Dermis microvascular lymphatic vessel endothelial cell (primary cell): ENCODE measurements at places on chromosomes 7 and 10. TPM values are rescaled to one million over a fixed set of nuclear protein-coding genes. Genes with fewer than 3 reads are reported as not detected.
A peak's percentile ranks its signal among the peaks of the same experiment; 100 is the strongest.

GRCh38 chr10:97744405-97745035 is 7.6 kb downstream of the ZFYVE27 start:
- no peak for DNase-seq

DNA sequence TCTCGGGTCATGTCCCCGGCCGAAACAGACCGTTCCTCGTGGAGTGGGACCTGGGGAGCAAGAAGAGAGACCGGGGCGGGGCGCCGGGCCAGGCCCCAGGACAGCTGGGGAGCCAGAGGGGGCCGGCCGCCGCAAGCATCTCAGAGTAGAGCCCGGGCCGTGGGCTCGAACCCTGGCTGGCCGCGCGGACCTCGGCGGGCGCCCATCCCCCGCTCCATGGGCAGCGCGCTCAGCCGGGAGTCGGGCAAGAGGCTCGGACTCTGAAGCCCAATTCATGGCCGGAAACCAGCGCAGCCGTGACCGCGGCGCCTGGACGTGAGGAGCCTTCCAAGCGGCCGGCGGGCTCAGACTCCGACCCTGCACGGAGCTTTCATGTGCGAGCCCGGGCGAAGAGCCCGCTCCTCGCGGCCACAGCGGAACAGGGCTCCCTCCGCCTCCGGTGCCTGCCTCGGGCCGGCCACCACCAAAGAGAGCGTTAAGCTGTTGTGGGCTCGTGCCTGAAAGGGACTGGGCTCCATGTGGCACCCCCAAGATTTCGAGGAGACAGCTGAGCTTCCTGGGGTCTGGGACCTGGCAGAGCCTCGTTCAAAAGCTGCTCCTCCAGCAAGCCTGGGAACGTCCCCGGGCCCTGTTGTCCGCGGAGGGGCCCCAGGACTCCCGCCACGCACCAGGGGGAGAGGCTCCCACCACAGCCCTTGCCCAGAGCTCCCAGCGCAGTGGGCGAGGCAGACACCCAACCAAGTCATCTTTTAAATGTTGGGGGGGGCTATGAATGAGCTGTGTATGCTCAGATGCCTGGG is 757 bp upstream of the GRID1 start:
- no peak for DNase-seq

- DNase-seq: no peak
Measured at GRCh38 chr10:80709866-80710265, 172.2 kb downstream of the SH2D4B start.

- DNase-seq: no peak
Measured at GRCh38 chr7:134829380-134829986, 50.0 kb downstream of the CALD1 start.

DNA sequence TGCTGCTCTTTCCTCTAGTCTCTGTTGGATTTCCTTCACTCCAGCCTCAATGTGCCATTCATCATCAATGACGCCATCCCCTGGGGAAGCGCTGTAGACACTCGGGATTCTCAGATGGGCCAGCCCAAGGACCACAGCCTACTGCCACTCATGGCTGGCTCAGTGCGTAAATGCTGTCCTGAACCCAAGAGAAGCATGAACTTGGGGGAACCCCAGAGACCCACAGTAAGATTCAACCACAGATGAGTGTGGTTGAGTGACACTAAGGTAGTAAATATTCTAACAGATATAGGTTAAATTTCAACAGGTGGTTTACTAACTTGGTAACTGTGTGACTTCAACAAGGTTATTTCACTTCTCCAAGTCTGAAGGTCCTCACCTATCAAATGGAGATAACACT is 304.1 kb downstream of the GRM8 start:
- no peak for DNase-seq

GRCh38 chr7:47518827-47519226 is 63.1 kb downstream of the TNS3 start:
- DNase-seq: no peak

- no peak for DNase-seq
Measured at GRCh38 chr10:74891053-74891452, 64.7 kb downstream of the KAT6B start.

GRCh38 chr10:13613519-13613918 is 26.8 kb downstream of the PRPF18 start:
- DNase-seq: peak; percentile 62

GRCh38 chr10:108523016-108523800 is 1358.7 kb upstream of the SORCS1 start:
- peak; percentile 26 for DNase-seq

DNA sequence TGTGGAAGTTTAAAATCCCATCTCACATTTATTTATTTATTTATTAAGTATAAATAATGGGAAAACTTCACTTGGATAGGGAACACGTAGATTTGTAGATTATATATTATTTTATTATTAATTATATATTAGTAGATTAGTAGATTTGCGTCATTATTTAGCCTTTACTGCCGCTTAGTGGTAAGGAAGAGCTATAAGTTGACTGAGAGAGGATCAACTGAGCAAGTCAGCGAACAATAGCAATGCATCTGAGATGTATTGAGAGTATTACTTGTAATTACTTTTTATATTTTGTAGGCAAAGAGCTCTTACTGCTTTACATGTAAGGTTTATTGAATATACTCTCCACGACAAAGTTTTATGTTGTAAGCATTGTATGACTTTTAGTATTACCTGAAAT is 244.5 kb upstream of the ANKRD30A start:
- peak; percentile 51 for DNase-seq

- peak; percentile 88 for DNase-seq
Measured at GRCh38 chr7:80307227-80307856, 172.7 kb downstream of the GNAI1 start.

GRCh38 chr10:4802711-4803487 is 23.1 kb upstream of the AKR1E2 start:
- no peak for DNase-seq

DNA sequence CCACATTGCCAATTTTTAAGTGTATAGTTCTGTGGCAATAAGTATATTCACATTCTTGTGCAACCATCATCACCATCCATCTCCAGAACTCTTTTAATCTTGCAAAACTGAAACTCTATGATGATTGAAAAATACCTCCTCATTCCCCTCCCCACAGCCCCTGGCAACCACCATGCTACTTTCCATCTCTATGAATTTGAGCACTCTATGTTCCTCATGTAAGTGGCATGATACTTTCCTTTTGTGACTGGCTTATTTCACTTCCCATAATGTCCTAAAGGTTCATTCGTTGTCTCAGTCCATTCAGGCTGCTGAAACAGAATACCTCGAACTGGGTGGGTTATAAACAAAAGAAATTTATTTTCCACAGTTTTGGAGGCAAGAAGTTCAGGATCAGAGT is 23.4 kb upstream of the EGR2 start:
- no peak for DNase-seq

- DNase-seq: no peak
Measured at GRCh38 chr7:91193141-91193540, 71.1 kb upstream of the FZD1 start.

- no peak for DNase-seq
Measured at GRCh38 chr10:77965294-77965693, 38.7 kb upstream of the DLG5 start.

GRCh38 chr10:86687750-86688149 is 19.4 kb downstream of the LDB3 start:
- no peak for DNase-seq

GRCh38 chr7:41219276-41219675 is 483.6 kb downstream of the INHBA start:
- no peak for DNase-seq

GRCh38 chr10:24483701-24484100 is 240.0 kb downstream of the ARHGAP21 start:
- no peak for DNase-seq

DNA sequence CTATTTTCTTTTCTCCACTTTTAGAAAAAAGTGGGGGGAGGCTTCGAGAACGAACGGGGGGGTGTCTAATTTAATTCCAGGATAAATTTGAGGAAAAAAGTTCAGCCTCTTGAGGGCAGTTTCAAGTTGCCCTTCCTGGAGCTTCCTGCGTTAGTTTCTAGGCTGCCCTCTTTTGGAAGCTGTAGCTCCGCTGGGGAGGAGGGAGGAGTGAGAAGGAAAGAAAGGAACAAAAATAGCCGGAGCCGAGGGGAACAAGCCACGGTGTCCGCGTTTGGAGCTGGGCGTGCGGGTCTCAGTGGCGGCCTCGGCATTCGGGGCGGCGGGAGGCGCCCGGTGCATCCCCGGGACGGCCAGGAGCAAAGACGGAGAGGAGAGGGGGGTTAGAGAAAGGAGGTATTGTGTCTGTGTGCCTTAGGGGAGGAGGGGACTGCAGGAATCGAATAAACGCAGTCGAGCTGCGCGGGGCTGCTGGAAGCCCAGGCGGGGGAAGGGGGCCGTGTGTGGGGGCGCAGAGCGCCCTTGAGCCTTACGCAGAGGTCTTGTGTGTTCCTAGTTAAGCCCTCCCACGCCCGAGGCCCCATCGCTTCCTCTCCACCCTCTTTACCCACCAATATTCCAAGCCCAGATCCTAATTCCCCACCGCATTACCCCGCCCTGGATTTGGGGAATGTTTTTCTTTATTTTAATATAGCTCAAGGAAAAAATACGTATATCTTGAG is 2.0 kb upstream of the TNRC18 start:
- DNase-seq: peak; percentile 88

DNA sequence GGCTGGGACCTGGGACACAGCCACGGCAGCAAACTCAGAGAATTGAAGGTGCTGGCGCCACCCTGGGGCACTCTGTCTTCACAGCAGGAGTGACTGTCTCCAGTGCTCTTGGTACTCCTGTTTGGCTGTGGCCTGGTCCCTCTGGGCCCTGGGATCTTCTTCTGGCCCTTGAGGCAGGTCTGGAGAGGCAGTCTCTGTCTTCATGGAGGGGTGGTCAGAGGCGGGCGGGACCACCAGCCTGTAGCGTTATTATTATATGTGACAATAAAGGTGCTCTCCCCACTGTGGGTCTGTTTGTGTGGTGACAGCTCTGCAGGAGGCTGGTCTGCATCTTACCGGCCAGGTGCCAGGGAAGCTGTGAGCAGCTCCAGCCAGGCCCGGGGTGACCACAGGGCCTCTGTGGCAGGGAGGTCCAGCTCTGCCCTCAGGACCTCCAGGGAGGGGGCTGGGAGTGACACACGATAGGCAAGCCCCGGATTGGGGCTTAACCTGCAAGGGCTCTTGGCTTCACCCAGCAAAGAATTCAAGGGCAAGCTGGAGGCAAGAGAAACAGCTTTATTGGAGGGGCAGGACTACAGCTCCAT is 70.3 kb downstream of the MYL10 start:
- DNase-seq: no peak

DNA sequence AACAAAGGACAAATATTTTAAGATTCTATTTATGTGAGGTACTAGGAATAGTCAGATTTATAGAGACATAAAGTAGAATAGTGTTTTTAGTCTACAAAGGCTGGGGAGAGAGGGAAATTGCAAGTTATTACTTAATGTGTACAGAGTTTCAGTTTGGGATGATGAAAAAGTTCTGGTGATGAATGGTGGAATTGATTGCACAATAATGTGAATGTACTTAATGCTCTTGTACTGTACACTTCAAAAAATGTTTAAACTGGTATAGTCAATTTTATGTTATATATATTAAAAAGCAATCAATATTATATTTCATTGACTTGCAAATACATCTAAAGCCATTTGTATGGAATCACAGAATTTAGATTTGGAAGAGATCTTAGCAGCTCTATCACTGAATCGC is 213.4 kb downstream of the PPP1R3A start:
- no peak for DNase-seq

DNA sequence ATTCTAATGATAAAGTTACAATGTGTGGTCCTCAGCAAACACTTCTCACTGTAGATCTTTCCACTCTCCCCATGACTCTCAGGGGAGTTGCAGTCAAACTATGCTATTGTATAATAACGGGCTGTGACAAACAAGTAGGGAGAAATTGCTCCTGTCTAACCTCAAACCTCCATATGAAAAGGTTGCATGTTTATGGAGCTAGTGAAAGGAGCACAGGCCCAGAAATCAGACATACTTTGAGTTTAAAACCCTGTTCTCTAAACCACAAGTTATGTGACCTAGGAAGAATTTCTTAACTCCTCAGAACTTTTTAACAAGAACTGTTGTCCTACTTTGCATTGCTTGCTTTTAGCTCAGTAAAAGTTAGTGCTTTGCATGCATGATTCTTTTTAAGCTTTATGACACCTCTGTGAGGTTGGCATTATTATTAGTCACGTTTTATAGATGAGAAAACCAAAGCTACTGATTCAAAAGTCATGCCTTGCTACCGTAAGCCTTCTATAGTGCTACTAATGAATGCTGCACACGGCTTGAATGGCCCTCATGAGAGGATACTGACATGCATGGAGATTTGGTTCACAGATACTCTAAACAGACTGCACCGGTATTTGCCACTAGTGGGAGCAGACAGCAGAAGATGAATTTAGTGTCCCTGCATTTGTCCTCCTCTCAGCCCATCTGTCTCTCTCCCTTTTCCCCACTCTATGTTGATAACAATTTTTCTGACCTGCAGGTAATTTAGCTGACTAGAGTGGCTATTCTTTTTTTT is 129.5 kb upstream of the PCGF5 start:
- no peak for DNase-seq

- no peak for DNase-seq
Measured at GRCh38 chr10:104923501-104923900, 282.4 kb downstream of the SORCS3 start.

DNA sequence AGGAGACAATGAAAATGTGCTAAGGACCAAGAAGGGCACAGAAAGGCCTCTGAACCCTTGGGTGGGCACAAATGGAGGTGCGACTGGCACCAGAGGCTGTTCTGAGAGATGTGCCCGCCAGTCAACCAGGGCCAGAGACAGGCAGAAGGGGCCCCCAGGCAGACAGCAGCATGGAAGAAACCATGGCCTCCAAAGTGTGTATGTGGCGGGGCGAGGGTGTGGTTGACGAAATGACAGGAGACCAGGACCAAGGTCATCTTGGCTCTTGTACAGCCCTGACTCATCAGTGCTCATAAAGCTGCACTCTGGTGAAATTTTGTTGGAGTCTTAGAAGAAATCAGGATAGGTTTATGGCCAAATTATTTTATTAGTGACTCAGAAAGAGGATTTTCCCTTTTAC is 4.0 kb upstream of the MRPS24 start:
- no peak for DNase-seq

DNA sequence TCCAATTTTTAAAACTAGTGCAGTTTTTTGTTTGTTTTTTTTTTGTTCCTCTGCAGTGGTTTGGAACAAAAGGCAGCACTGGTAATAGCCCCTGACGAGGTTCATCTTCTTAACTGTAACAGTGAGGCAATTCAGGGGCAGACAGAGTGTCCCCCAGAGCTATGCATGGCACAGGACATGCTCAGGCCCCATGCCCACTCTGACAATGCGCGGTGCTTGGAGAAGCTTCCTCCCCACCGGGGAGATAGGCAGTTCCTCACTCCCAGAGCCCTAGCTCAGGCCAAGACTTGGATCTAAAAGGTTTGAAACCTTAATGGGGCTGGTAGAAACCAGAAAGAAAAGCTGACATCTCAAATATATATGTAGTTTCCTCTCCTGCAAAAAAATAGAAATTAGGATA is 17.9 kb upstream of the MPP7 start:
- DNase-seq: no peak

The FAM241B gene
- 0.25 and 0.39 TPM in 2 replicates for total RNA-seq

The KLF14 gene
- not detected in 2 replicates for total RNA-seq

The CYP26A1 gene
- total RNA-seq: 0.63 and 0.77 TPM in 2 replicates

The TAC1 gene
- total RNA-seq: not detected in 2 replicates

The FXYD4 gene
- total RNA-seq: not detected in 2 replicates

The DDX21 gene
- 59.4 and 61.0 TPM in 2 replicates for total RNA-seq

The LIPK gene
- total RNA-seq: not detected in 2 replicates

The CCL26 gene
- not detected in 2 replicates for total RNA-seq

The SP8 gene
- not detected in 2 replicates for total RNA-seq

The PLPP4 gene
- total RNA-seq: not detected in 2 replicates

The PPP1R9A gene
- total RNA-seq: 9.6 and 12.1 TPM in 2 replicates

The DNAJB6 gene
- total RNA-seq: 89.1 and 105 TPM in 2 replicates

The NFKB2 gene
- total RNA-seq: 15.3 and 24.0 TPM in 2 replicates

The FAM25G gene
- total RNA-seq: not detected in 2 replicates

The MYOZ1 gene
- total RNA-seq: not detected in 2 replicates

The IFIT1B gene
- not detected in 2 replicates for total RNA-seq

The ELOVL3 gene
- not detected in 2 replicates for total RNA-seq
